ENCODE measurements at places on chromosomes 2 and 18.

- DNase-seq, result no peak
Measured at GRCh38 chr2:163943403-163944346, 207.9 kb upstream of the FIGN start.

- DNase-seq, result no peak
Measured at GRCh38 chr2:104938231-104938941, 84.5 kb downstream of the POU3F3 start.

DNA sequence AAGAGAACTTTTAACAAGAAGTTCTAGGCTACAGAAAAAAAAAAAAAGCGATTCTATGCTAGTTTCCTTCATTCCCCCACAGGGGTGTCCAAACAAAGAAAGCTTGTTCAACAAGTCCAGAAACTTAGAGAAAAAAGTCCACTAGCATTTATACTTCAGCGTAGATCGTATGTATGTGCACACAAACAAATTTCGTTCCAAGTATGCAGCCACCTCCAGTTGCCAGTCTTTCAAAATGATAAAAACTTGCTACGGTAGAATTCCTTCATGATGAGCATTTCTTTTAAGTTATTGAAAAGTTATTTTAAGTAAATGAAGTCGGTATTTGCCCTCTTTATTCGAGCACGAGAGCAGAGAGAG is 3.7 kb upstream of the OTX1 start:
- no peak for DNase-seq

DNA sequence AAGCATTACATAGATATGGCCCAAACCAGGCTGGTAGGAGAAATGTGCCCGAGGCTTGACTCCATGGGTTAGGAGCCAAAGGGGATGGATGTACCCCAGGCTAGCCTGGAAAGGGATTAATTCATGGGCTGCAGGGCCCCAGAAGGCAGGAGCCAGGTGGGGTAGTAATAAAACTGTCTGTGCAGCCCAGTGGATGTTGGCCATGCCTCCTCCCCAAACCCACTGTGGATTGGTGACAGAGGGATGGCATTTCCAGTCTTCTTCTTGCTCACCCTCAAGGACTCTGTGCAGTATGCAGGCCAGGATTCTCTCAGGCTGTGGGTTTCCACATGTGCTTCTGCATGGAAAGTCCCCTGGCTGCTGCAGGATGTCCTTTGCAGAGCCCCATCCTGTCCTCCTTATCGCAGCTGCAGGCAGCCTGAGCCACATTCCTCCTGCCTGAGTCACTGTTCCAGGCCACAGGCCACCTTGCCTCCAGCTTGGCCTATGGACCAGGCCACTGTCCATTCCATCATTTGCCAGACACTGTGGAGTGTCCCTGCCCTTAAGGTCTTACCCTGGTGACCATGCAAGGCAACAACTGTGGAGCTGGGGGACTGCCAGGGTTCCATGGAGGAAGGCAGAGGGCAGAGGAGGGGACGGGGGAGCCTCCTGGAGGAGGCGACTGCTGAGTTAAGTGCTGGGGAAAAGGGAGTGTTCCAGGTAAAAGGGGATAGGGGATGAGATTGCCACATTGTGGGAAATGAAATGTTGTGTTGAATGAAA is 38.9 kb downstream of the INO80C start:
- DNase-seq, result no peak

DNA sequence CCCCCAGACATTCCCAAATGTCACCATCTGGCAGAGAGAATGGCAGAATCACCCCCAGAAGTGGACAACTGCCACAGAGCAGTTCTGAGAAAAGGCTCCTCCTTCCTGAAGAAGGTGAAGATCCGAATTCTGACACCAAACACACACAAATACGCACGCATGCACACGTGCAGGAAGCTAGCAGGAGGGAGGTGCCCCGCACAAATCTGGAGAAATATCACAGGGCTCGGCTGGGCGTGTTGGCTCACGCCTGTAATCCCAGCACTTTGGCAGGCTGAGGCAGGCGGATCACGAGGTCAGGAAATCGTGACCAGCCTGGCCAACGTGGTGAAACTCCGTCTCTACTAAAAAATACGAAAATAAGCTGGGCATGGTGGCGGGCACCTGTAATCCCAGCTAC is 38.5 kb upstream of the ATG16L1 start:
- no peak for DNase-seq

DNA sequence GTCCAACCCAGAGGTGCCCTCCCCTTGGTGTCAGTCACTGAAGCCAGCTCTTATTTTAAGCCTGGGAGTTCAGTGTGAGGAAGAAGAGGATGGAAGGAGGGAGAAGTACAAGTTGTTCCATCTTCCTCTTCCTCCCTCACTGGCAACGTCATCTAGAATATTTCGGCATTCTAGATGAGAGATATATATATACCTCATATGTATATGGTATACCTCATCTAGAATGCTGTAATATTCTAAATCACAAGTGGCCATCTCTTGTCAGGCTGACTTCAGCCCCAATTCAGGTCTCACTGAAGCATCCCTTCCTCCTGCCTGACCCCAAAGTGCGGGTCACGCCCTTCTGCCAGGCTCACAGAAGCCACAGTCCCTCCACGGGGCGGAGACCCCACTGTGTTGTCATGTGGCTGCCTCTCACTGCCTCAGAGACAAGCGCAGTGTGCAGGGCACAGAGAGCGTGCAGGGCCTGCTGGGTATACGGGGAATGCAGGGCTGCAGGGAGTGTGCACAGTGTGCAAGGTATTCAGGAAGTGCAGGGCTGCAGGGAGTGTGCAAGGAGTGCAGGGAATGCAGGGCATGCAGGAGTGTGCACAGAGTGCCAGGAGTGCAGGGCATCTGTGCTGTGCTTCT is 32.8 kb upstream of the B3GNT7 start:
- no peak for DNase-seq

DNA sequence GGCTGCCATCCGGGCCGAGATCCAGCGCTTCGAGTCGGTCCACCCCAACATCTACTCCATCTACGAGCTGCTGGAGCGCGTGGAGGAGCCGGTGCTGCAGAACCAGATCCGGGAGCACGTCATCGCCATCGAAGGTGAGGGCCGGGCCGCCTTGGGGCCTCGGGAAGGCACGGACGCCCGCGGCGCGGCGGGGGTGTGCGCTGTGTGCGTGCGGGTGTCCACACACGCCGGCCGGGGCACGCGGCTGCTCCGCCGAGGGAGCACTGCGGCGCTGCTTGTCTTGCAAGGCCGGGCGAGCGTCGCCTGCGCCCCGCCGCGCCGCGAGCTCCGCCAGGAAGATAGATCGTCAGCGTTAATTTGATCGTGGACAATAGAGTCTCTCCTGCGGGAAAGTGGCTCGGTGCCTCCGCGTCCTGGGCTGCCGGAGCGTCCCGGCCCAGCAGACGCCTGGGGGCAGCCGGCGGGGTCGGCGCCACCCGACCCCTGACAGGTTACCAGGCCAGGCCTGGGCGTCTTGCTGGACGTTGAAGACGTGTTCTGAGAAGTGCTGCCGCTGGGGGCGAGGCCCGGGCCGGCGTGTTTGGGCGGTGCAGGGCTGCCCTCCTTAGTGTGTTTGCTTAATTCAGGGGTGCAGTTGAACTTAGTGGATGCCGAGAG is 1.0 kb downstream of the AGAP1 start:
- DNase-seq, result no peak

DNA sequence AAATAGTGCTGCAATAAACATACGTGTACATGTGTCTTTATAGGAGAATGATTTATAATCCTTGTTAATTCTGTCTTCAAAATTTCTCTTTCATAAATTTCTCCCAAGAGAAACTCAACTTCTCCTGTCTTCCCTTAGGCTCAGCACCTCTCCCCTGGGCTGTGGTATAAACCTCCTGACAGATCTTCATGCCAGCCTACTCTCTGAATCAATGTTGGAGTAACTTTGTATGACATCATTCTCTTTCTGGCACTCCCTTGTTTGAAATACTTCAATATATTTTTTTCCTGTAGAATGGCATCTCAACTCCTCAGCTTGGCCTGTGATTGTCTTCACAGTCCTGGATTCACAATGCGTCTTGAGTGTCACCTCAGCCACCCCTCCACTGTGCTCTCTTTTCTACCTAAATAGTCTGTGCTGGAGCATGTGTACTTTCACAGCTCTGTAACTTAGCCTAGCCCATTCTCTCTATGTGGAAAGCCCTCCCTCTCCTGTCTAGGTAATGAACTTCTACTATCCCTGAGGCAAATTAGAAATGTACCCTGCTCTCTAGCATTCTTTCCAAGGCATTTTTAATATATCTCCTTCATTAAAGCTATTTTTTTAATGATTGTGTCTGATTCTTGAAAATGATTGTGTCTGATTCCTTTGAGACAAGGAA is 649.9 kb upstream of the FANCL start:
- DNase-seq, result no peak

- no peak for DNase-seq
Measured at GRCh38 chr2:191041418-191042161, 27.6 kb upstream of the STAT1 start.

DNA sequence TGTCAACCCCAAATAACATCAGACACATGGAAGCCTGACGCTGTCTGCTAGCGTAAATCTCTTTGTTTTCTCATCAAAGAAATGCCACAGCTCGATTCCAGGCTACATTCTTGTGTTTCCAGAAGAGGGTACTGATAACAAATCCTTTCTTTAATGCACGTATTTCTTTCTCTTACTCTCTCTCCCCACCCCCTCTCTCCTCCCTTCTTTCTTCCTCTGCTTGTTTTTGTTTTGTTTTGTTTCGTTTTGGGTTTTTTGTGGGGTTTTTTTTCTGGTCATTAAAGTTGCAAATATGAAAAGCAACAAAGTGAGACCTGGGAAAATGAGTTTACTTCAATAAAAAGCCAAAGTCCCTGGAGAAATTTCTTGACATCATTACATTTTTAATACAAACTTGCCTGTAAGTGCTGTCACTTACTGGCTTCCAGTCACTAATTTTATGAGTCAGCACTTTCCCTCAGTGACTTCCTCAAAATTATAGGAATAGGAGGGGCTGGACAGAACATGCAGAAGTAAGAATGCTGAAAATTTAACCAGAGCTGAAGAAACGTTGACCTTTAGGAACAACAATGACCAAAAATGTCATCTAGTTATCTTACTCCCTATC is 106.7 kb upstream of the NABP1 start:
- DNase-seq, result no peak

GRCh38 chr2:214747992-214748391 is 61.5 kb downstream of the BARD1 start:
- DNase-seq, result no peak

GRCh38 chr2:162746310-162746709 is 92.3 kb downstream of the KCNH7 start:
- DNase-seq, result no peak

- no peak for DNase-seq
Measured at GRCh38 chr2:182817558-182817957, 48.9 kb downstream of the FRZB start.

DNA sequence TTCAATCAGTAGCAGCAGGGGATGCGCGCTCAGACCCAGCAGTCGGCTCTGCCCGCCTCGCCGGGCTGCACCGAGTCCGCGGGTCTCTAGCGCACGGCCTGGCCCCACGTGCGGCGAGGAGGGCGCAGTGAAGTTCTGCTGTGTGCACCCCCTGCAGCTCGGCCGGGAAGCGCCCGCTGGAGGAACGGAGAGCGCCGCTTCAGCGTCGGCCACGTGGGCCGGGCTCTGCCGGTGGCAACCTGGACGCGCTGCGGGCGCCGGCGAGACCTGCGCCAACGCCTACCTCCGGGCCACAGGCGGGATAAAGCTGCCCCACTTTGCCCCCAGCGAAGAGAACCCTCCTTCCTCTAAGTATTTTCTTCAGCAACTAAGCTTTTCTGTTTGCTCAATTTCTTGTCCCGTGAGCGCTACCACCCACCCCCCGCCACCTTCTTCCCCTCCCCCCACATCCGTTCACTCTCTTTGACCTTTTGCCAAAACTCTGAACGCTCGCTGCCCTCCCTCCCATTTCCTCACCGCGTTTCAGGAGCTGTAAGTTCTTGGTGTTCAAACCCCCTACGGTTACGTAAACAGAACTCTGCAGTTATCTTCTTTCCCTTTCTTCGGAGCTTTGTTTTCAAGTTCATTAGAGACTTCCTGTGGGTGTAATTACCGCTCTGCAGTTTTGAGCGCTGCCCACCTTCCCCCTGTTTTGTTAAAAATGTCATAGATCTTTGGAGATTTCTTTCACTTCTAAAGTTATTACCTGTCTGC is 42.6 kb upstream of the EDAR start:
- DNase-seq, result peak; percentile 61

DNA sequence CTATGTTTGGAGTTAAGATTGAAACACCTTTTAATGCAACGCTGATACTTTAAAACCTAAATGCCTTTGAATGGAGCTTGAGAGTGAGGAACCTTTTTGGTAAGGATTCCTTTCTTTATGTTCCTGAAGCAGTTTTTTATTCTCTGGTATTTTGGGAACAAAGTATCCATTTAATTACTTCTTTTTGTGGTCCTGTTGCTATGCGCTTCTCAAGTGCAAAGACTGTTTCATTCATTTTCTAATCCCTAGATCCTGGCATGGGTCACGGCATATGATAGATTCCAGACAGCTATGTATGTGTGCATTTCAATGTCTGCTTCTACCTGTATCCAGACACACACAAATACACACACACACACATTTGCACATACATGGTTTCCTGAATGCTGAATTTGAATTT is 28.0 kb downstream of the TRPM8 start:
- DNase-seq, result no peak

DNA sequence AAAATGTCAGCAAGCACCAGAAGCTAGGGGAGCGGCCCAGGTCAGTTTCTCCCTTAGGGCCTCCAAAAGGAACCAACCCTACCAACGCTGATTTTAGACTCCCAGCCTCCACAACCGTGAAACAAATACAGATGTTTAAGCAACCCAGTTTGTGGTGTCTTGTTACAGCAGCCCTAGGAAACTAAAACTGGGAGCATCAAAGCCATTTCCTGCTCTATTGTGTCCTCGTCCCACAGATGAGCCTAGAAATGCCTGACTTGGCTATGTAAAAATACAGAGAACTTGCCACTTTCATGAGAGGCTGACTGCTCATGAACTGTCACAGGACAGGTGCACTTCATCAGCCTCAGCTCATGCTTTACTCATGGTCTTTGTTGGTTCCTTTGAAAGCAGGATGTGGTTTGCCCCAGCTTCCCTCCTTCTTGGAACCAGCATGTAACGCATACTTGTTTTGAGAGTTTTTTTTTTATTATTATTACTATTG is 97.6 kb upstream of the SLC39A10 start:
- DNase-seq, result peak; percentile 57

GRCh38 chr2:33496150-33496549 is 19.7 kb downstream of the RASGRP3 start:
- no peak for DNase-seq

GRCh38 chr2:73944714-73945113 is 18.0 kb downstream of the DGUOK start:
- no peak for DNase-seq

DNA sequence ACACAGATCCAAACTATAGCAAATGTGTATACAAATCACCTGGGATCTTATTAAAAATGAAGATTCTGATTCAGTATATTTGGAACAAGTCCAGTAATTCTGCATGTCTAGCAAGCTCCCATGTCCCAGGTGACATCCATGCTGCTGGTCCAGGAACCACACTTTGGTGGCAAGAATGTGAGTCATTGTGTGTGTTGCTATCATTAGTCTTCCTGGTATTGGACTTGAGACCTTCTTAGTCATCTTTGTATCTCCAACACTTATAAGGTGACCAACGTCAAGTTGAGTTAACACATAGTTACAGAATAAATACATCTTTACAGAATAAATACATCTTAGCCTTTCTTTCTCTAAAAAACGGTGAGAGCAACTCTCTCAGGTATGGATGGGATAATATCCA is 107.9 kb upstream of the NDUFV2 start:
- no peak for DNase-seq

All from activated CD4-positive, alpha-beta T cell treated with anti-CD3 and anti-CD28 coated beads, Interleukin-2, amount 50 U/mL, for 1 hour (primary cell).